ENCODE measurements at places on chromosomes 2 and 18.

- DNase-seq: no peak
These were observed 104.5 kb upstream of the CELF4 start for GRCh38 chr18:37669991-37670534.

DNA sequence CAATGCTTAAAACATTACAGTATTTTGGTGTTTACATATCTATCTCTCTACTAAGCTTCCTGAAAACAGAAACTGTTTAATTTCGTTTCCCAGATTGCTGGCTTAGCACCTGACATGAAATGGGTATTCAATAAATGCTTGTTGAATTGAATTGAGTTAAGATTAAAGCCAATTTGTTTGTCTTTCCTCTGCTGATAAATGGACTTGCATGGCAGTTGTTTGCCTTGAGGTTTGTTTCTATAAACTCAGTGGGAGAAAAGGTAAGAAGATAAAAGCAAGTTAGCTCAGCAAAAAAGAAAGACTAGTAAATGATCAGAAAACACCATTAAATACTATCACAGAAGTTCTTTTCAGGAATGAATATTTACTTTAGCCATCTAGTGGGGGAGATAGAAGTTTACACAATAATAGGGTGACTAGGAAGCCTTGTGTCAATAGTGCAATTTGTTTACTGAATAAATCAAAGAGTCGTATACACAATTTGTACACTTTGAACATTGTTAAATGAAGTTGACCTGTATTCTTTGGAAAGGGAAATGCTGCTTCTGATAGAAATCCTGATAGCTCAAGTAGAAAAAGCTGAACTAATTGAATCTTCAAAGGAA lies 754.5 kb upstream of the FAM98A start:
- no peak for DNase-seq

DNA sequence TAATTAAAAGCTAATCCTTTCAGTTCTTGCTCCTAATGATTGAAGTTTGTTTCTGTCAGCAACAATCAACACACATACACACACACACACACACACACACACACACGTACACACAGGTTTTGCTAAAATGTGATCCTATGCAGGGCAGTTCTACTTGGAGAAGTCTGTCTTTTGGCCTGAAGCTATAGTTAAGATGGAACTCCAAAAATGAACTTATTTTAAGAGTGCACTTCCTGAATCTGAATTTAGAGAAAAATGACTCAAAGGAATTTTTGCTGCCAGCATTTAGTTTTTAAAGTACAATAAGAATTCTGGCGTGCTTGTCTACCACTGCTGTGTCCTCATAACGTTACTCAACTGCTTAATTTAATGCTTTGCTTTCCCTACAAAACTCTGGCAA lies 6.6 kb downstream of the GALNT5 start:
- DNase-seq: no peak

DNA sequence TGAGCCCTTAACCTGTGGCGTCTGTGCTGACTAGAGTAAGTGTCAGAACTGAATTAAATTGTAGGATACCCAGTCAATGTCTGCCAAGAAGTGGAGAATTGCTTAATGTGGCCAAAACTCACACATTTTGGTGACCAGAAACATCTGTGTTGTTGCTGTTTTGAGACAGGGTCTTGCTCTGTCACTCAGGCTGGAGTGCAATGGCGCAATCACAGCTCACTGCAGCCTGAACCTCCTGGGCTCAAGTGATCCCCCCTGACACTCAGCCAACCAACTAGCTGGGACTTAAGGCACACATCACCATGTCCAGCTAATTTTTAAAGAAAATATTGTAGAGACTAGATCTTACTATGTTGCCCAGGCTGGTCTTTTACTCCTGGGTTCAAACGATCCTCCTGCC lies 34.4 kb upstream of the RTN4 start:
- no peak for DNase-seq

- no peak for DNase-seq
These were observed 14.2 kb upstream of the RAB27B start for GRCh38 chr18:54813977-54814565.
